ENCODE measurements at places on chromosomes 5 and 9.
A peak's percentile ranks its signal among the peaks of the same experiment; 100 is the strongest.

GRCh38 chr5:123170816-123171215 is 81.8 kb downstream of the PRDM6 start:
- DNase-seq = no peak

- DNase-seq = no peak
These were observed 184.1 kb downstream of the DIRAS2 start for GRCh38 chr9:90458485-90458884.

GRCh38 chr5:68285851-68286611 is 70.5 kb downstream of the PIK3R1 start:
- peak; percentile 45 for DNase-seq

GRCh38 chr5:181217111-181217802 is 5.8 kb upstream of the TRIM41 start:
- DNase-seq = no peak

DNA sequence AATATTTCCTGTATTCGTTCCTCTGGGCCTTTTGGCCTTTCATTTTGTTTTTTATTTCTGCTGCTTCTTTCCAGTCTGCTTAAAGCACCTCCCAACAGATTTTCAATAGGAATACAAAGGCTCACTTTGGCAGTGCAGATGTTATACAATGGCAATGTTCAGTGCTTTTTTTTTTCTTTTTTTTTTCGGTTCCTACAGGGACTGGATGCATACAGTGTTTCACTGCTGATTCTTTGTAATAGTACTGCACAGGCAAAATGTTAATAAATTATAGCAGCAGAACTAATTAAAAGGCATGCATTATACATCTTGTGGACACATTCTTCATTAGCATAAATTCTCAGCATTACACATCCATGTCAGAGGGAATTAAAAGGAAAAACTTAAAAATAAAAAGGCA is 356.6 kb upstream of the C9orf72 start:
- no peak for DNase-seq

DNA sequence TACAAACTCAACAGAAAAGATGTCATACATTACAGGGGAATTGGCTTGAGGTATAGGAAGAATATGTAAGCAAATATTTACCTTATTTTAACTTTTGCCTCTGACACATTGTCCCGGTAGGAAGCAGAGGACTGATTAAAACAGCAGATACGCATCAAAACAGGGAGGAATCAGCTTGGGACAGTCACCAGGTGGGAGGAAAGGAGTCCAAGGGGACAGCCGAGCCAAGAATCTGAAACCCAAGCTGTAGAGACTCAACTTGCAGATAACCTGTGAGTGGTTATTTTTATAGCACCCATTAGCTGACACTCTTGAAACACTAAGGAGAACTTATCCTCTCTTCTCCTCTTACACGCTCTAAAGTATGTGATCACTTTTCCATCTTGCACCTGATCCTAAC is 22.3 kb downstream of the PDZD2 start:
- no peak for DNase-seq

DNA sequence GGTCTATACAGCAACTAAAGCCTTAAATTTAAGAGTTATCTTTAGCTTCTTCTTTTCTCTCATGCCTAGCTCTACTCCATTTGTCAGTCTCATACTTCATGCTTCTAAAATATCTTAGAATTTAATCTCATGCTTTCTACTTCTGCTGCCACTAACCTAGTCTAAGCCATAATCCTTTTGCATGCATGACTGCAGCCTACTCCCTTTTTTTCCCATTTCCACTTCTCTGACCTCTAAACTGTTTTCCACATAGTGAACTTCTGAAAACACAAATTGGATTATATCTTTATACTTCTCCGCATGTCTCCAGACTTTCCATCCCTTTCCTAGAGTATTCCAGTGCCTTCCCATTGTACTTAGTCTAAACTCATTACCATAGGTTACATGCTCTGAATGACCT is 193.0 kb downstream of the XRCC4 start:
- no peak for DNase-seq

DNA sequence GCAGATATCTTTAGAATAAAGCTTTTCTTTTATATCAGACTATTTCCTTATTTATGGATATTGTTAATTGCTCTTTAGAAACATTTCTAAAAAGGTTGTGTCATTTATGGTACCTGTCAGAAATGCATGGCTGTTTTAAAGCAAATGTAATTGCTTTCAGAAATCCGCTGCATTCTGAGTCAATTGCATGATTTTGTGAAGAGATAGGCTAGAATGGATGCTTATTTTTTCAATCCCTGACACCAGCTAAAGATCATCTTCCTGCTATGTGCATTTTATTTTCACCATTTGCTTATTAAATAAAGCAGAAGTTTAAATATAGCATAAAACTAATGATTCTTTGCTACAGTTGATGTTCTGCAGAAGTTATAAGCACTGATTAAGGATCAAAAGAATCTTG is 170.2 kb upstream of the C9orf72 start:
- no peak for DNase-seq

DNA sequence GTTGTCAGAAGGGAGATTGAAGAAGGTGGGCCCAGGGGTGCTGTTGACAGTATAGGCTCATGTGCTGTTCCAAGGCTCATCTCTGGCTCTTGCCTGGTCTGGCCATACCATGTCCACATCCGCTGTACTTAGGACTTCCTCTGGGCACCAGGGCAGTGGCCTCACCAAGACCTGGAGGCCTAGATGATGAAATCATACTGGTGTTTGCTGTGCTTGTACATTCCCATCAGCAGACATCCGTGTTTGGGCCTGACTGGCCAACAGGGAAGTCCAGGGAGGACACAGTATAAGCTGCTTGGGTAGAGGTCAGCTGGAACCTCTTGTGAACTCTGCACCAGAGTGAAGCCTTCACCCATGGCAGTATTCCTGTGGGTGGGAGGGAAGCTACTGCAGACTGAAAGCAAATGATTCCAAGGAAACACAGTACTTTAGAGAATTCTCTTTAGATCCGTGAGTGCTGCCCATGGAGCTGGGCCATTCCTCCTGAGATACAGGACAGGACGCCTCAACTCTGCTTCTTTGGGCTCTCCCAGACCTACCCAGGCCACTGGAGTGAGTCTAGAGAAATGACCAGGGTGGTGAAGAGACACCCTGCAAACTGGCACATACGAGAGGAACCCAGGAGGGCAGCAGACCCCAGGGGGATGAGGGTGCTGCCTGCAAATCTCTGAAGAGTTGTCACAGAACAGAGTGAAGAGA is 22.5 kb downstream of the POLR1E start:
- no peak for DNase-seq

- no peak for DNase-seq
These were observed 221.2 kb downstream of the TLE1 start for GRCh38 chr9:81468084-81468595.

DNA sequence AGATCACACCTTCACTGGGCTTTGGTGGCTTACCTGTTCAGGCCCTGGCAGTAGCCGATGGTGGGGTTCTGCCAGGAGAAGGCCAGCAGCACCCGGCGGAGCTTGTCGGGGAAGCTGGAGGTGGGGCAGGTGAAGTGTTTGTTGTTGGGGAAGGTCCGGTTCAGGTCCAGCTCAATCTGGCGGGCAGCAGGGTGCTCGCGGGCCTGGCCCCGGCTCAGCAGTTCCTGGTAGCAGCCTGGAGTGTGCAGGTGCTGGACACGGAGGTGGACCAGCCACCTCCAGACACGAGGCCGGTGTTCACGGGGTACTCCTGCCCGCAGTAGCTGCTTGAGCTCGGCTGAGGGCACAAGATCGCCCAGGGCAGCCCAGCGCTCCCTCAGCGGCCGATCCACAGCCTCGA is 16.2 kb upstream of the CORO2A start:
- DNase-seq = no peak

- no peak for DNase-seq
These were observed 23.4 kb upstream of the CAMSAP1 start for GRCh38 chr9:135930446-135931345.

GRCh38 chr9:22116758-22117157 is 107.7 kb upstream of the CDKN2B start:
- DNase-seq = peak; percentile 12

DNA sequence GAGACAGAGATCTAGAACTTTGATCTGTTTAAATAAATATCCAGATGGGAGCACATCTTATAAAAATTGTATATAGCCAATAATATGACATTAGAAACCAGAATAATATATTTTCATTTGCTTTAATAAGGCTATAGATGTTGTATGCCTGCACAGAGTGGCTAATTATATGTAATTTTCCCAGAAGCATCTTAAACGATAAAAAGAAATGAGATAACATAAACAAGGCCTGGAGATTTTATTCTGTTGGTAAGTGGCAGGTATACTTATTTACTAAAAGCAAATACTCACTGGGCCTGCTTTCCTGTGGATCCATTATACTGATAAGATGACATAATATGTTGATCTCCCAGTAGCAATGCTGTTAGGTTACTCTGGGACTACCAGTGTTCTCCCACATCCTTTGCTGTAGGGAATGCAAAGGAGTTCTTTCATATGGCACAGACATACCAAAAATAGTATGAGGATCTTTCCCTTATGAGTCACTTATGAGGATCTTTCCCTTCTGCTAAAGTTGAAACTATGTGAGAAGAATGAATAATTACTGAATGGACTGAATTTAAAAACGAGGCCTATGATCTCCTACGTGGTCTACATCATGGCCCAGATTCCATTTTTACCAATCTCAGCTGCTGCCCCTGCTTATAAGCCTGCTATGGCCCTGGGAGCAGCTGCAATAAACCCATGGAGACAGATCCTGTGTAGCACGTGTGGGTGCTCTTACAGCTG is 112.1 kb downstream of the NUDT12 start:
- DNase-seq = peak; percentile 69

DNA sequence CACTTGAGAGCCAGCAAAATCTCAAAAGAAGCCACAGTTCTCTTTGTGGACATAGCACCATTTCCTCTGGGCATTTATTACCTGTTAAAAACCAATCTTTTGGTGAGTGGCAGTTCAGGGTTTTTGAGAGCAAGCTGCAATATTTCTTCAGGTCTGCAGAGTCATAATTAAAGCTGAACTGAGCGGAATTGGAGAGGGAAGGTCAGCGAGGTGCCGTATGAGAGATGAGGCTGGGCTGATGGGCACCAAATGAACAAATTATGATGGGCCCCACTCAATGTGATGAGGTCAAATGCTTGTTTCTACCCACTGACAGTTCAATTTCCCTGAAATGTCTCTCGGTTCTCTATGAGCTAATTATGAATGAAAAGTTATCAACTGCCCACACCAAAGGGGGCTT is 231.9 kb downstream of the AP3B1 start:
- no peak for DNase-seq

DNA sequence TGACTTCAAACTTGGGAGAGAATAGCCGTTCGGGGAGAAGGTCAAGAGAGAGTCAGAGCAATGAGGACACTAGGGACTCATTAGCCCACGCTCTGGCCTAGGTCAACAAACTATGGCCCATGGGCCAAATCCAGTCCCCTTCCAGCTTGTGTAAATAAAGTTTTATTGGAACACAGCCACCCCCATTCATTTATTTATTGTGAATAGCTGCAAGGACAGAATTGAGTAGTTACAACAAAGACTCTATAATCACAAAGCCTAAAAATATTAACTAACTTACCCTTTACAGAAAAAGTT is 33.1 kb upstream of the TRIM32 start:
- no peak for DNase-seq

DNA sequence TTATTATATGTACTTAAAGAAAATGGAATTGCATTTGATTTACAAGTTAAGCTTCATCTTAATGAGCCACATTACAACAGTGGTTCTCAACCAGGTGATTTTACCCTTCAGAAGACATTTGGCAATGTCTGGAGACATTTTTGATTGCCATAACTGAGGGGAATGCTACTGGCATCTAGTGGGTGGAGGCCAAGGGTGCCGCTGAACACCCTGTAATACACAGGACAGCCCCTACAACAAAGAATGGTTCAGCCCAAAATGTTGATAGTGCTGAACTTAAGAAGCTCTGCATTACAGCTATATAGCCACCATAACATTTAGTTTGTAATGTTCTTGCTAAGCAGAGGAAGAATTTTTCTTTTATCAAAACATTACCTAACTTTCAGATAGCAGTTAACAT is 103.1 kb downstream of the PAM start:
- no peak for DNase-seq

GRCh38 chr9:85428230-85428629 is 313.5 kb downstream of the AGTPBP1 start:
- DNase-seq = no peak

GRCh38 chr5:174520420-174521396 is 203.7 kb upstream of the MSX2 start:
- DNase-seq = no peak

GRCh38 chr5:60184606-60185005 is 291.1 kb upstream of the PDE4D start:
- DNase-seq = no peak

GRCh38 chr5:149128023-149128875 is 13.0 kb upstream of the ABLIM3 start:
- peak; percentile 82 for DNase-seq

GRCh38 chr5:59588922-59589321 is 304.6 kb downstream of the PDE4D start:
- DNase-seq = peak; percentile 13

GRCh38 chr9:99015890-99016289 is 72.2 kb downstream of the COL15A1 start:
- DNase-seq = no peak

DNA sequence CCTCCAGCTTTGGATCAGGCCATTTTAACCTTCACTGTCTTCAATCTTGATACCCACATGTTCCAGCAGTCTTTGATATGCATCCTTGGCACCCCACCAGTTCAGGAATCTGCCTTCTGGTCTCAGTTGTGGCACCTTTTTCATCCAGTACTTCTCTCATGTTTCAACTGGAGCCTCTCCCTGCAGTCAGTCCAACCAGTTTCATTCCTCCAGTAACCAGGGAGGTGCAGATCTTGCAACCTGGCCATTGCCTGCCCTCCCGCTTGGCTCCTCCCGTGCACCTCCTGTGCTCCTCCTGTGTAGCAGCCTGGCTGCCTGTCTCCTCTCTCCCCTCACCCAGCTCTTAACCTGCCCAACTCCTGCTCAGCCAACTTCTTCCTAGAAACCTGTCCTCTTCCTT is 20.2 kb downstream of the FUBP3 start:
- DNase-seq = no peak

- no peak for DNase-seq
These were observed 3.3 kb upstream of the PURA start for GRCh38 chr5:140110646-140110957.

Measured in GM03348 (cell line).